Activated naive CD8-positive, alpha-beta T cell treated with anti-CD3 and anti-CD28 coated beads, Interleukin-2, amount 50 U/mL, for 24 hours (primary cell): ENCODE measurements at places on chromosomes 7 and 10.

DNA sequence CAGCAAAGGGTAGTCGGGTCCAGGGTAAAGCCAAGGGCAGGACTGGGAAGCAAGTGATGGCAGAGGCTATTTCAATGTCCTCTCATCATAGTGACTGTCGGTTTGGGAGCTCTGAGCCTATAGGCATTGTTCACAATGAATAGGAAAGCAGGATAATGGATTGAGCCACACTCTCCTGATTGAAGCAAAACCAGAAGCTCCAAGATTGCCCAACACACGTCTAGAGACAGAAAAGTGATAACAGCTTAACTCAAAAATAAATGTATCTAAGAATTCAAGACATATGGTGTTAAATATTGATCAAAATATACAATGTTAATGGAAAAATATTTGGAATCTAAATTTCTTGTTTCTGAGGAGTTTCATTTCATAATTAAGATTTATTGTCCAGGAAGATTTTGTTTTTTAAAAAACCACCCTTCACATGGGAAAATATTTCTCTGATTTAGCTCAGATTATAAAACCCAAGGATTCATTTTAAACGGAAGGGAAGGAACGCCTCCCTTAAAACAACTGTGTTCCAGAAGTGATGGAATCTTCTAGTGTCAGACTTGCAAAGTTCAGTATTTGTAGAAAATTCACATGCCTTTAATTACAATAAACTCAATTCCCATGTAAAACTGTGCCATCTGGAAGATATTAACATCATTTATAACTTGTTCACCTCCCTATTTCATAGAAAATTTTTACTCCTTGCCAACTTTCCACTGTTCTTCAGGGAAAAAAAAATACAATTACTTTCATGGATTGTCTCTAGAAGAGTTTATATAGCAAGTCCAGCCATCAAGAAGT, 54.5 kb downstream of the NRP1 start:
- DNase-seq, result no peak

- no peak for DNase-seq
These were observed 20.4 kb downstream of the JCAD start for GRCh38 chr10:30038781-30039536.

GRCh38 chr10:49359349-49360270, 36.3 kb downstream of the DRGX start:
- no peak for DNase-seq

DNA sequence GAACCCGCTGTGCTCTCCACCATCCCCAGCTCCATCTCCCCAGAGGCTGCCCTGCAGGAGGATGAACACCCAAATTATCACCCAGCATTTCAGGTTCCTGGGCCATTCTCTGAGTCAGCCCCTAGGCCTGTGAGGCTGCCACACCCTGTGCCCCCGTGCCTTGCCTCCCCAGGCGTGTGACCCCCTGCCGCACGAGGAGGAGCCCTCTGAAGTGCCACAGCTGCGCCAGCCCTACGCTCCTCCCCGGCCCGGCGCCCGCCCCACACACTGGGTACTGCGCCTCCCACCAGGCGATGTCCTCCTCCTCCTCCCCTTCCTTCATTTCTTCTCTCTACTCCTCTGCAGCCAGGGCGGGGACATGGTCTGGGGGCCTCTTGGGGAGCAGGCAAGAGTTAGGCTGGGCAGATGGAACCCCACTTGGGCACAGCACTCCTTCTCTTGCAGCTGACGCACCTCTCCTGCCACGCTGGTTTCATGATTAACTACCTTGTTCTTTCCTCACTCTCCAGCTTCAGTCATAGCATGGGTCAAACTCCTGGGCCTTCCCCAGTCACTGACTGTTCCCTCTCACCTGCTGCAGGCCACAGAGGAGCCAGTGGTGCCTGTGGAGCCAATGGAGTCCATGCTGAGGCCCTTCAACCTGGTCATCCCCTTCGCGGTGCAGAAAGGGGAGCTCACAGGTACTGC, 12.7 kb upstream of the ATP6V1F start:
- no peak for DNase-seq

DNA sequence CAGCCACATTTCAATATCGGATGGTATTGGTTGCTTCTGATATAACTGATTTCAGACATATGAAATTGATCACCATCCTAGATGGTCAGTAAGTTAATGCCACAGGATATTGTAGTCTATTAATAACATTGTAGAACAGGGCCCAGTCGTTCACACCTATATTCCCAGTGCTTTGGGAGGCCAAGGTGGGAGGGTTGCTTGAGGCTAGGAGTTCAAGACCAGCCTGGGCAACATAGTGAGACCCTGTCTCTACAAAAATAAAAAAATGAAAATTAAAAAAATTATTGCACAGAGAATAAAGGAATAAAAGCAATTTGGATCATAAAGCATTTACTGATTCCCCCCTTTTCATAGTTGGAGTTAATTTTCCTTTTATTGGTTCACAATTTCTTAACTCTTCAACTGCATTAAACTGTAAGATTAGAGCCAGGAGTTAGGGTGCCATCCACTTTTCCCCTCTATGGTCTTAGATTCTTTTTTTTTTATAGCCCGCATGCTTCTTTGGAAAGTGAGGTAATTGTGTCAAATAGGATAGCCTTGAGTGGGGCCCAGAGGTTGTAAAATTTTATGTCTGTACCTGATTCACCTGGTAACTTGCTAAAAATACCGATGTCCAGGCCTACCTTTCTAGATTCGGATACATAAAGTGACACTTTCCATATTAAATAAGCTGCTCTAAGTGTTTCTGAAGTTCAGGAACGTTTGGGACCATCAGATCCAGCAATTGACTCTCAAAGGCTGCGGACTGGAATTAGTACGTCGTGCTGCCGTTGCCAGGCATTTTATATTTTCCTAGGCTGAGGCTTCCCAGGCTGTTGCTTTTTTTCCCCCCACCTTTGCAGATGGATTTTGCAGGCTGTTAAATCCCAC, 24.7 kb downstream of the ADK start:
- no peak for DNase-seq

GRCh38 chr7:67825356-67825755, 828.7 kb downstream of the TYW1 start:
- DNase-seq, result no peak

- no peak for DNase-seq
These were observed 438.3 kb downstream of the RPS24 start for GRCh38 chr10:78471723-78472550.

DNA sequence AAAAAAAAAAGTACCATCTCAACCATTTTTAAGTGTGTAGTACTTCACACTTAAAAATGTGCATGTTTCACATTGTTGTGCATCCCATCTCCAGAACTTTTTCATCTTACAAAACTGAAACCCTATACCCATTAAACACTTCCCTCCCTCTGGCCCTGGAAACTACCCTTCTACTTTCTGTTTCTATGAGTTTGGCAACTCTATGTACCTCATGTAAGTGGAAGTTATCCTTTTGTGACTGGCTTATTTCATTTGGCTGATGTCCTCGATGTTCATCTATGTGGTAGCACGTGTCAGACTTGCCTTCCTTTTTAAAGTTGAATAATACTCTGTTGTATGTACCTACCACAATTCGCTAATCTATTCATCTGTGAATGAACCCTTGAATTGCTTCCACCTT, 12.2 kb downstream of the KCNMA1 start:
- no peak for DNase-seq

DNA sequence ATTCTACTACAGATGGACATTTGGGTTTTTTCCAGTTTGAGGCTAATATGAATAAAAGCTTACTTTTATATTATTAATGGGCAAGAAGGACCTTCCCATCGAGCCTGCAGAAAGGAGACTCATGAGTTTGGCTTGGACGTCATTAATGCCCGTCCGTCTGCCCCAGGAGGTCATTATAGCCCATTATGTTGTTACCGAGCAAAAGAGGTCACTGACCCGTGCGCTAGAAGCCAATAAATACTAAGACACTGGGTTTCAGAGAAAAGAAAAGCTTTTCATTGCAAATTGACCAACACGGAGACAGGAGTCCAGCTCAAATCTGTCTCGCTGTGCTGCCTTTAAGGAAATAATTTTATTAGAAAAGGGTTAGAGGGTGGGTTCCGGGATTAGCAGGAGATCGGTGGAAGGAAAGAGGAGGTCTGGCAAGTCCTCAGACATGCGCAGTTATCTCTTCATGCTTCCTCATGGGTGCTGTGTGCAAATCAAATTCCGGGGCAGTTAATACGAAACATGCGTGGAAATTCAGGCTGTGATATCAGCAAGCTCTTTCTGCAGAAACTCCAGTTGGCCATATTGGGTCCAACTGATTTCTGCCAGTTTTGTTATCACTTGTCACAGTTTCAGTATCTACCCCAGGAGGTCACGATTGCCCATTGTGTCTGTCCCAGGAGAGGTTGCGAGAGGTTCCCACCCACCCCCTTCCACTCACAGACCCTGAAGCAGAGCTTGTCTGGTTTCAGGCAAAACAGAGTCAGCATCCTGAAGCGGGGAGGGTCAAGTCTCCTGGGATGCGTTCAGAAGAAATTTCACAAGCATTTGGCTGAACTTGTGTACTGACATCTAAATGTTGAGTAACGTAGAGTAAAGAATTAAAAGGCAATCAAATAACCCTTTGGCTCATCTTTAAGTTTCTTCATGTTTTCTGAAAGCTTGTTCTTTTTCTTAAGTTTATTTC, 1.1 kb upstream of the GALNTL5 start:
- DNase-seq, result no peak

DNA sequence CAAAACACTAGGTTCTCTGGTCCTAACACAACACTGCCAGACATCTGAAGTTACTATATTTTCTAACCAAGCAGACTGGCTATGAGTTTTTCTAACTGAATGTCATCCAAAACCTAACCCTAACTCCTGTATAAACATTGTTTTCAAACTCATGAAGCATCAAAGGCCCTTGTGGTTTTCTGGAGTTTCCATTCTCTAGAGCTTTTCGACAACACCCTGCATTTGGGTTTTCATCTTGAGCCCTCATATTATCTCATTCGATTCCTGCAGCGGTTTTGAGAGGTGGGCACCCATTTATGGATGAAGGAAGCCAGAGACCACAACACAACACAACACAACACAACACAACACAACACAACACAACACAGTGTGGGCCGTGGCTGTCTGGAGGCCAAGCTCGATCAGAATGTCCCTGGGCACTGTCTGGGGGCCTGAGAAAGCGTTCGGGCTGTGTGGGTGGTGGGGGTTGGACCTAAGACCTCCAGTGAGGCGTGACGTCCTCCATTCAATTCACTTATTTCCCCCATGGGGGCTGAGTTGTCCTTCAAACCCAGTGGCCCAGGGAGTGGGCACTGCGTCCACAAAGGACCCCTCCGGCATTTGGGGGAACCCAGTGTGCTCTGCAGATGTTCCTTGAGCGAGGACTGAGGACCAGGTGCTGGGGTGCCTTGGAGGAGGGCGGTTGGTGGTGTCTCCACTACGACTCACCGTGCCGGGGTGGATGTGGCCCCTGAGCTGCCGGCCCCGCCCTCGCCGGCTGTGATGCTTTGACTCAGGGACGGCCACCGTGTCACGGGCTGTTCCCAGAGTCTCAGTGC, 490.4 kb downstream of the DNAJB6 start:
- DNase-seq, result peak; percentile 10

DNA sequence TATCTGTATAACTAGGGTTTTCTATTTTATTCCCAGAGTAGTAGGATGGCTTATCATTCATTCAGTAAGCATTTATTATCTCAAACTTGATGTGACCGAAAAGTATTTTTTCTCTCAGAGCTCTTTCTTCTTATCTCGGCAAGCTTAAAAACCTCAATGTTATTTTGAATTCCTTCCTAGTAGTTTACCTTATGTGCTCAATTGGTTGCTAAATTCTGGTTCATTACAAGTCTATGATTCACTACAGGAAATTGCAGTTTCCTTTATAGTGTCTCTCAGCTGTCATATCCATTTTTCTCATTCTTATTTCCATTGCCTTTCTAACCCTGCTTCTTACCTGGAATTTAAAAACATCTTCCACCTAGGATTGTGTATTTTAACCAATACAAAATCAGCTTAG, 12.6 kb upstream of the ICA1 start:
- no peak for DNase-seq

GRCh38 chr10:31467791-31468535, 148.9 kb downstream of the ZEB1 start:
- no peak for DNase-seq

- no peak for DNase-seq
These were observed 434.2 kb downstream of the PARD3 start for GRCh38 chr10:34380856-34381255.

DNA sequence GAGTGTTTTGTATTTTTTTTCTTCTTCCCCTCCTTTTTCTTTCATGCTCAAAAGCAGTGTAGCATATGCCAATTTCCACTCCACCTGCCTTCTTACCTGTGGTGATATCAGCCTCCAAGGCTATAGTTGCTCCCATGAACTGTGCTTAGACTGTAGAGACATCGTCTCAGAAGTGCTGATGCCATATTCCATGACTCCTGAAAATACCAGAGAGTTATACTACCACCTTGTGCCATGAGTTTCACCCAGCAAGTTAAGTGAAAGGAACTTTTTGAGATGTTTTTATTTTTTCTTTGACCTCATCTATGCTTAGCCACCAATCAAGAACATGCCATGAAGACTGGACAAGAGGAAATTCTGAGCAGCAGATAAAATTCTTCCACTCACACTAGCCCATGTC, 142.8 kb upstream of the SEMA3E start:
- DNase-seq, result no peak

DNA sequence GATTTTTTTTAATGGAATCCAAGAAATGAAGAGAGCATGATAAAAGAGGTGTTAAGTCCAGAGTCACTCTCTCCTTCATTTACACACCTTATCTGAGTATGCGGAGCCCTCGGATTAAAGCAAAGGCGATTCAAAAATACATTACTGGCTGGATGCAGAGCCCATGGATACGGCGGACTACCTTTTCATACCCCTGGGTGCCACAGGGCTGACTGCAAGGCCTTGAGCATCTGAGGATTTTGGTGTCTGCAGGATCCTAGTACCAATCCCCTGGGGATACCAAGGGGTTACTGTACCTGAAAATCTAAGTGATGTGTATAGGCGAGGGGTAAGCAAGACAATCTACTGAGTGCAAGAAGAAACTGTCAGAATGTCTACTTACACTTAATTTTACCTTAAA, 20.5 kb downstream of the PIP4K2A start:
- no peak for DNase-seq

DNA sequence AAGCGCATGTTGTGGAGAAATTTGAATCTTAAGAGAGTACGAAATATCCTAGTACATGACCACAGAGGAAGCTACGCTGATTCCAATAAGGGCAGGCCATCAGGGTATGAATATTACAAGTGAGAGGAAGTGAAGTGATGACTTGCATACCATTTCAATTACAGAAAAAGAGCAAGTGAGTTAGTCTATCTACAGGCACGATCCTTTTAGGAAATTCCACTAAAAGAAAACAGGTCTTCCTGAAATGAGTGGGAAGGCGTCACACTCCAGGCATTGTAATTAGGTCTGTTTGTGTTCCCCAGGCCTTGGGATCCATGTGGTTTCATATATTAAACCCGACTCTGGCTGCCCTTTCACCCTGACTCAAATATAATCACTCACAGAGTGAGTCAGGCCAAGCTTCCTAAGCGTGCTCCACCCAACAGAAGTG, 152.5 kb downstream of the SEMA3A start:
- no peak for DNase-seq

- DNase-seq, result no peak
These were observed 263.4 kb upstream of the GRB10 start for GRCh38 chr7:51046103-51046466.

DNA sequence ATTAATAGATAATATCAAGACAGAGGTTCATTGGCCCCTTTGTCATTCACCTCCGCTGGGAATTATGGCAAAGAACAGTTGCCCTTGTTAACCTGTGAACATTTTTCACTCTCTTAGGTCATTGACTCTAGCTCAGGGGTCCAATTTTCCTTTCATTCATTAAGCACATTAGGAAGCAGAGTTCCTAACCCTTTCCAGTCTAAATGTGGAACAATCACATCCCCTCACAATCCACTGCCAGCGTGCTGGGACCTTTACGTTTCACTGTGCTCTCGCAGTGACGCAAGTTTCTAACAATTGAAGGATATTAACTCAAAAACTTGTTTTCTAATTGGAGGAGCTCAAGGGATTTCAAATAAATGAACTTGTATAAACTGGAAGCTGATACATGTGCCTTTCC, 79.3 kb upstream of the MEOX2 start:
- DNase-seq, result no peak
